ENCODE measurements at places on chromosomes 1 and 21.

- DNase-seq, result no peak
Observed at GRCh38 chr1:219144658-219145315, 28.9 kb upstream of the LYPLAL1 start.

- DNase-seq, result no peak
Observed at GRCh38 chr1:32863218-32863880, 7.4 kb downstream of the FNDC5 start.

DNA sequence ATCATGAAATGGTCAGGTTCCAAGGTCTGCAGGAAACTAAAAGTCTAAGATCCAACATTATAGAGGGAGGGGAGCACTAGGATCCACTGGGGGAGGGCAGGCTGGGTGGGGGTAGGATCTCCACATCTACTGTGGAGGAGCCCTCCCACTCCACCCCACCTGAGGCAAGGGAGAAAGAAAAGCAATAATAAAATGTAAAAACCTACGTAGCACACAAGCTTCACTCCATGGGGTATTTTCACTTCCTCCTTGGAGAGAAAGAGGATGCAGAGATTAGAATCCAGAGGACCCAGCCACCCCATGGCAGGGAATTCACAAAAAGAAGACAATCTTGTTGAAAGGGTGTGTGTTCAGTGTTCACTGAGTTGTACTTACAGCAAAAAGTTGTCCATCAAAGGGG is 14.4 kb downstream of the SPOCD1 start:
- DNase-seq, result no peak

- DNase-seq, result no peak
Observed at GRCh38 chr1:174134003-174134659, 25.2 kb upstream of the RABGAP1L start.

- DNase-seq, result no peak
Observed at GRCh38 chr1:232599178-232600041, 30.5 kb downstream of the SIPA1L2 start.

Measured in hepatic stellate cell (primary cell).